Lung microvascular endothelial cell (primary cell): ENCODE measurements at places on chromosomes 16 and 17. TPM values are rescaled to one million over a fixed set of nuclear protein-coding genes. Genes with fewer than 3 reads are reported as not detected.

DNA sequence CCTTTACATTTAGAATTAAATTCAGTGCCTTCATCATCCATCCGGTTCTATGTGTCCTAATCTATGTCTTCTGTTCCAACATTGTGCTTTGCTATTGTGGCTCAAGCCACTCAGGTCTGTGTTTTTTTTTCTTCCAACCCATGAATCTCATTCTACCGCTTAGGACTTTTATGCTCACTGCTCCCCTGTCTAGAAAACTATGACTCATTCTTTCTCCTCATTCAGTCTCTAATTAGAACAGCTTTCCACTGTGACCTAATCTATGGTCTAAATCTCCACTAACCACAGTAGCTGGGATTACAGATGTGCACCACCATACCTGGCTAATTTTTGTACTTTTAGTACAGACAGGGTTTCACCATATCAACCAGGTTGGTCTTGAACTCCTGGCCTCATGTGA, 418.7 kb downstream of the KCNJ2 start:
- no peak for DNase-seq

DNA sequence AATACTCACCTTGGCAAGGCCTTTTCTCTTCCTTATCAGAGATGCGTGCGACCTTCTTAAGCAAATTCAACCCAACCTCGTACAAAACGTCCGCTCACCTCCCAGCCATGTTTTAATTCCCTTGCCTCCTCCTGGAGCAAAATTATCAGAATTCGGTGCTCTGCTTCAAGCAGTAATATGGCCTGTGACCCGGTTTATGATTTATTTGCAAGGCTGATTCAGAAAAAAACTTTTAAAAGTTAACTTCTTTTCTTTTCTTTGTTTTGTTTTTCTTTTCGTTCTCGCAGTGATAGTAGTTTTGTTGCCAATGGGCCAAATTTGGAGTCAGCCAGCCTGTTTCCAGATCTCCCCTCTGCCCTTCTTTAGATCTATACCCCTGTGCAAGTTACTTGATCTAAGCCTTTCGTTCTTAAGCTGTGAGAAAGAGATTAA, at the start of gene PHLPP2:
Gene PHLPP2 (minus strand): TSS at position 382 of the 432 bp plus-strand sequence. CDS start 9,906 bp downstream, outside the sequence.
- no peak for DNase-seq

DNA sequence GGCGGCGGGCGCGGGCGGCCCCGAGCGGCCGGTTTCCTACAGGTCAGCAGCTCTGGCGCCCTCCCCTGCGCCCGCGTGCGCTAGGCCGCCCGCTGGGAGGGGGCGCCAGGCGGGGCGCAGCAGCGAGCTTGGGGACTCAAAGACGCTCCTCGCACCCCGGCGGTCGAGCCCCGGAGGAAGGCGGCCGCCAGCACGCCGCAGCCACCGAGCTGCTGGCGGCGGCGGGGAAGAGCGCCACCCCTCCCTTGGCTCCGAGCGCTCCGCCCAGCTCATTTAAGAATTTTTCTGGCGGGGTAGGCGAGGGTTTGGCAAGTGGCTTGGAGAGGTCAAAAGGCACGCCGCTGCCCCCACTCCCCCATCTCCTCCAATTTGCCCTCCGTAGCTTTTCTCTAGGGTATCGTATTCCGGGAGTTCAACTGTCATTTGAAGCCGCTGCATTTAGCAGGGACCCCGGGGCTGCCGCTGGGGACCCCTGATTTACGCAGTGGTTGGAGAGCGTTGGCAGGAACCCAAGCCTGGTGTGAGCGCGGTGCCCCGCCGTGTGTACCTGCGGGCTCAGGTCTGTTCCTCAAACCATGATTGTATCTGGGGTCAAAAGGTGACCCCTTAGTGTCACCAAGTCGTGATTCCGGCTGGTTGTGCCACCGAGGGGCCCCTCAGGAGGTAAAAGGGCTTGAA, 59.5 kb upstream of the GSE1 start:
- DNase-seq, result no peak

GRCh38 chr16:50464325-50465290, 83.6 kb upstream of the NKD1 start:
- no peak for DNase-seq

The CAPN15 gene
- total RNA-seq, result 15.5 and 20.2 TPM in 2 replicates

The ATP1B2 gene
- total RNA-seq, result not detected in 2 replicates

The KRT38 gene
- not detected in 2 replicates for total RNA-seq

The MYH3 gene
- 0.22 and 0.40 TPM in 2 replicates for total RNA-seq
